Activated CD4-positive, alpha-beta T cell treated with anti-CD3 and anti-CD28 coated beads for 36 hours (primary cell): ENCODE measurements at places on chromosomes 7 and 10. TPM values are rescaled to one million over a fixed set of nuclear protein-coding genes. Genes with fewer than 3 reads are reported as not detected.

GRCh38 chr10:95831515-95831914 lies 75.6 kb downstream of the ENTPD1 start:
- H3K27me3 ChIP-seq: no peaks in the 10 kb centered on the region
- DNase-seq: no peak
- H3K4me1 ChIP-seq: no peaks in the 10 kb centered on the region
- H3K4me3 ChIP-seq: no peak overlapping the region
- no peak overlapping the region for H3K27ac ChIP-seq
- no peaks in the 10 kb centered on the region for H3K36me3 ChIP-seq

DNA sequence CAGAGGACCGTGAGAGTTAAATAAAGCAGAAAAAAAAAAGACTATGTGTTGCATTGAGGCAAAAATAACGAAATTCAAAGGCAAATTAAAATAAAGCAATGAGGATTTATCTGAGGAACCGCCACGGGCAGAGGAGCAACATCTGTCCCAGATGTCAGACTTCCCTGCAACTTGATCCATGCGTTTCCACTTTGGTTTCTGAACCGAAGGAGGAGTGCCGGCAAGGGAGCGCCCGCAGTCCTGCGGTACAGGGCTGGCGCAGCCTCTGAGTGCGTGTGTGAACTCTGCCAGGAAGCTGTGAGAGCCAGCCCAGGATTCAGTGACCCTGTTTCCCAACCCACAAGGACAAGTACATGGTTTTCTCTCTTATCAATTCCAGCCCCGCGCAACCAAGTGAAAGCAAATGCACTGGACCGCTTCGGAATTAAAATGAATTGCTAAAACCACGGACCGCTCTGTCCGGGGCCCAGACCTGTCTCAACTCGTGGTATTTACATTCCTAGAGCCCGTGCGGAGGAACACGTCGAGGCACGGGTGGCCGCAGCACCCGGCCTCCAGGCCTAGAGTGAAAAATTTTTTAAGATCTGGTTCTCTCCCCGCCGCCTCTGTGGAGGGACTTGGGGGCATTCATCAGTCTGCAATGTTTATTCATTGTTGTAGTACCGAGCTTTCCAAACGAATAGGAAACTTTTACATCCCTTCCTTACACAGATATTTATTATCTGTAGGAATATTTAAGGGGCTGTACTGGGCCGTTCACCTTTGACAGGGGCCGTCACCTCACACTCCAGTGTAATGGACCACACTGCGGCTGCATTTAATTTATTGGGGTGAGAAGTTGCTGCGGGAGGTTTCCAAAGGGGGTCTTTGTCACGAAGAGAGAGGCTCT lies 291.5 kb upstream of the NFE2L3 start:
- H3K36me3 ChIP-seq: peaks cover 3% of the 10 kb centered on the region
- H3K4me1 ChIP-seq: peaks cover 26% of the 10 kb centered on the region
- no peak overlapping the region for H3K4me3 ChIP-seq
- no peak for DNase-seq
- peaks cover 37% of the 10 kb centered on the region for H3K27me3 ChIP-seq

DNA sequence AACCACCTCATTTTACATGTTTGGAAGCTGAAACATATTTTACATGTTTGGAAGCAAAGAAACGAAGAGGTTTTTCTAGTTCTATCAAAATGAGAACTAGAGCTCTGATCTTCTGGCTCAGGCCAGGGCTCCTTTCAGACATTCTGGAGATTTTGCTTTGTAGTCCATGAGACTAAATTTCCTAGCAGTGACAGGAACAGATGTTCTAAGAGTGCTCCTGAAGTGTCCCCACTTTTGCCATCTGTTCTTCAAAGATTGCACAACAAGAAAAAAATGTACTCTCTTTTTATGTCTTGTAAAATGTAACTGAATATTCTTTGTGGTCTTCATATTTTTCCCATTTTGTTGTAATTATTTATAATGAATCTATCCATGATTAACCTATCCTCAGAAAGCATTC lies 196.4 kb upstream of the PCLO start:
- no peak overlapping the region for H3K4me3 ChIP-seq
- no peak overlapping the region for H3K27ac ChIP-seq
- H3K4me1 ChIP-seq: no peaks in the 10 kb centered on the region
- DNase-seq: no peak
- H3K27me3 ChIP-seq: no peaks in the 10 kb centered on the region

SH2B2 gene
- total RNA-seq: 3.2 TPM

- H3K4me3 ChIP-seq: no peak overlapping the region
- H3K4me1 ChIP-seq: no peaks in the 10 kb centered on the region
- peaks cover 7% of the 10 kb centered on the region for H3K27me3 ChIP-seq
- DNase-seq: no peak
- no peak overlapping the region for H3K27ac ChIP-seq
Observed at GRCh38 chr7:13017333-13017857, 330.0 kb downstream of the ARL4A start.

MEOX2 gene
- total RNA-seq: not detected

DNA sequence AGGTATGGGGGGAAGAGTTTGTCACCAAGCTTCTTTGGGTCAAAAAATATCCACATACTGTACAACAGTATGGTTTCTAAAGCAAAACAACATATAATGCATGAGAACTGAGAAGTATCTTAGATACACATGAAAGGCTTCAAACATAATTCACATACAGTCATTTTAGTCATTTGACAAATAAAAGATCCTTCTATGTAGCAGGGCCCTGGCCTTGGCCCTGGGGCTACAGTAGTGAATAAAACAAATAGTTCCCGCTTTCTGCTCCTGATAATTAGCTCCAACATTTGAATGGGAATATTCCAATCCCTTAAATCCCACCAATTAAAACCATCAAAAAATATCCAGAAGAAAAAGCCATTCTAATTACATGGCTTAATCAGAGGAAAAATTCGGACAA lies 51.3 kb downstream of the MALSU1 start:
- H3K27me3 ChIP-seq: peaks cover 5% of the 10 kb centered on the region
- DNase-seq: no peak
- H3K27ac ChIP-seq: no peak overlapping the region
- no peak overlapping the region for H3K4me3 ChIP-seq

RBP4 gene
- not detected for total RNA-seq

SPDYE6 gene
- total RNA-seq: not detected

VWA2 gene
- not detected for total RNA-seq
